ENCODE measurements at places on chromosomes 4 and X. TPM values are rescaled to one million over a fixed set of nuclear protein-coding genes. Genes with fewer than 3 reads are reported as not detected.

SULT1B1 gene
- 7.7 TPM for total RNA-seq

ARHGEF6 gene
- total RNA-seq, result 18.0 TPM

CXCL11 gene
- not detected for total RNA-seq

GPR119 gene
- not detected for total RNA-seq

DMRTC1 gene
- not detected for total RNA-seq

FGF5 gene
- 23.8 TPM for total RNA-seq

Measured in regular cardiac myocyte (primary cell).